Stimulated activated CD8-positive, alpha-beta memory T cell treated with anti-CD3 and anti-CD28 coated beads, Interleukin-4, amount 100 ng/mL, for 1 hour (primary cell): ENCODE measurements at places on chromosomes 6 and 20.
A peak's percentile ranks its signal among the peaks of the same experiment; 100 is the strongest.

DNA sequence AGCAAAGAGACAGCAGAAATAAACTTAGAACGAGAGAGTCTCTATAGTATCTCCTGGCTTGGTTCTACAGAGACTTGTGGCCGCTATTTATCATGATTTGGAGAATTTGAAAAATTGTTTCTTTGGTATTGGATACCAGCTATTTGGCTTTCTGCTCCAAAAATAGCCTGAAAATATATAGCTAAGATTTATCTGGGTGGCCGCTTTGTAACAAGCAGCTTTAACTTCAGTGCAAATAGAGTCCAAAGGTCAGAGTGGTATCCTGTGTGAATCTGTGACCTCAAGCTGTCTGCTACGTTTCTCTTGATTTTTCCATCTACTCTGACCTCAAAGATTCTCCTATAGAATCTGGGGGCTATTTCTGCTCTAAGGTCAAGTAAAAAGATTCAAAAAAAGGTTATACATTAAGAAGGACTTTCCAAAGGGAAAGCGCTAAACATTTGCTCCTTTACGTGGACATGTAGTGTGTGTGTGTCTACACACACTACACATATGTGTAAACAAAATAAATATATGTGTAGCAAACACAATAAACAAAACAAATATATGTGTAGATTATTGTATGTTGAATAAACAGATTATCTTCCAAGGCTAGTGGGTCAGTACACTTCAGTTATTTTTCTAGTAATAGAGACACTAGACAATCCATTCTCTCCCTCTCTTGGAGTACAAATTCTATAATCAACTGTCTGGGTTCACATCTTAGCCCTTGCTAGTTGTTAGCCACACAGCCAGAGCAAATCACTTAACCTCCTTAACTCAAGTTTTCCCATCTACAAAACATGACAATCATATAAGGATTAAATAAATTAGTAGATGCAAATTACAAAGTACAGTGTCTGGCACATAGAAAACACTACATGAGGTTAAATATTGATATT lies 40.8 kb downstream of the CHD6 start:
- no peak for DNase-seq

GRCh38 chr6:131924881-131925474 lies 26.2 kb downstream of the CCN2 start:
- no peak for DNase-seq

DNA sequence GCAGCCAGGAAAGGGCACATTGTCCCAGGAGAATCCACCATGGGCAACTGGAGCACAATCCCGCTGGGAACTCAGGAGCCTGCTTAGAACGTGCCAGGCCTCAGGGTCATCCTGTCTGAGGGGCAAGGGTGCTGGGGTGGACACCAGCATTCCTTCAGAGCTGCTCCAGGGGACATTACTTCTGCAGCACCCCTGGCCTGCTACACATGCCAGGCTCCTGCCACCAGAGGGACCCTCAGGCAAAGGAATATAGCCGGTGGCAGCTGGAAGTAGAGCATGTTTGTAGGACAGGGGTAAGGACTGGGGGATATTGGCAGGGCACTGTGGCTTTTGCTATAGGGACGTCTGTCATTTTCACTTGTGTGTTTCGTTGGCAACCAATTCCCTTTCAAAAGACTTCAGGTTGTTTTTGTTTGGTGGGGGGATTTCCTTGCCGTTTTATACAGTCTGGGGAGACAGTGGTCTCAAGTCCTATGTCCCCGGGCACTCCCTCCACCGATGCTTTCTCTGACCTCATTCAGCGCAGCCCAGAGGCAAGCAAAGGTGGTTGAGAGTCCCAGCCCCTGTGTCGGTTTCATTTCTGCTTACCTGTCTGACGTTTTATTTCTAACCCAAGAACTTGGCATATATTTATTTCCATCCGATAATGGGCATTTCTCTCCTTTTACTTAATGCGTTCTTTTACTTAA lies 130.8 kb downstream of the JPH2 start:
- DNase-seq, result peak; percentile 34

GRCh38 chr20:51423290-51423667 lies 119.2 kb downstream of the NFATC2 start:
- no peak for DNase-seq

GRCh38 chr6:124190256-124190655 lies 386.6 kb downstream of the NKAIN2 start:
- no peak for DNase-seq

GRCh38 chr20:61912665-61913422 lies 152.8 kb downstream of the TAF4 start:
- DNase-seq, result no peak

GRCh38 chr6:8995156-8995555 lies 559.8 kb upstream of the SLC35B3 start:
- no peak for DNase-seq

DNA sequence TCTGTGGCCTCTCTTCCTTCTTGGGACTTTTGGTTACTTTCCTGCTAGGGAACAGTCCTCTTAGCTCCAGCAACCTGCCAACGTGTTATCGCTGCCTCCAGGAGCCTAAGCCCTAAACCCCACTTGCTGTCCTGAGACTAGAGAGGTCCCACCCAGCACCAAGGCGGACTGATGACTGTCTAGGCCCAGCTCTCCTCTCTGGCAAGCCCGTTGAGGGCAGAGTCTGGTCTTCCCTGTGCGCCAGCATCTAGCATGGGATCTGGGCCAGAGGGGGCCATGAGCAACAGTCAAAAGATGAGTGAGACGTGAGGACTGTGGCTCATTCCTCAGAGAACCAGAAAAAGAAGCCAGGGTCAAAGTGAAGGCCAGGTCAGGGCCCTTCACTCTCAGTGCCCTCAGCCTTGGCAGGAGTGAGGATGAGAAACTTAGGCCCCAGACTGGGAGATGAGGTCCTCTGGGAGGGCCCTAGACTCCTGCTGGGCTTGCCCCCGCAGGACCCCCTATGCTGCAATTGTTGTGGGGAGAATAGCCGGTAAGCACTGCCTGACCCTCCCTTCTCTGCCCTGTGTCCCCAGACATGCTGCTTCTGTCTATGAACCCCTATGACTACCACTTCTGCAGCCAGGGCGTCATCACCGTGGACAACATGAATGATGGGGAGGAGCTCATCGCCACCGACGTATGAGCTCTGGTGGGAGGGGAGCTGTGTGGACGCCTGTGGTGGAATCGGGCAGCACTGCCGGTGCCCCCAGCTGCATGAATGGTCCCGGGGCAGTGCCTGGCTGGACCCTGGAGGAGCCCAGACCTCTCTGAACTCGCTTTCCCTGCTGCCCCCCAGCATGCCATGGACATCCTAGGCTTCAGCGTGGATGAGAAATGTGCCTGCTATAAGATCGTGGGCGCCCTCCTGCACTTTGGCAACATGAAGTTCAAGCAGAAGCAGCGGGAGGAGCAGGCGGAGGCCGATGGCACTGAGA lies 30.9 kb downstream of the MYH7B start:
- DNase-seq, result no peak

GRCh38 chr6:151962246-151962846 lies 154.9 kb downstream of the ESR1 start:
- no peak for DNase-seq

GRCh38 chr6:14393910-14394309 lies 276.3 kb downstream of the CD83 start:
- no peak for DNase-seq

DNA sequence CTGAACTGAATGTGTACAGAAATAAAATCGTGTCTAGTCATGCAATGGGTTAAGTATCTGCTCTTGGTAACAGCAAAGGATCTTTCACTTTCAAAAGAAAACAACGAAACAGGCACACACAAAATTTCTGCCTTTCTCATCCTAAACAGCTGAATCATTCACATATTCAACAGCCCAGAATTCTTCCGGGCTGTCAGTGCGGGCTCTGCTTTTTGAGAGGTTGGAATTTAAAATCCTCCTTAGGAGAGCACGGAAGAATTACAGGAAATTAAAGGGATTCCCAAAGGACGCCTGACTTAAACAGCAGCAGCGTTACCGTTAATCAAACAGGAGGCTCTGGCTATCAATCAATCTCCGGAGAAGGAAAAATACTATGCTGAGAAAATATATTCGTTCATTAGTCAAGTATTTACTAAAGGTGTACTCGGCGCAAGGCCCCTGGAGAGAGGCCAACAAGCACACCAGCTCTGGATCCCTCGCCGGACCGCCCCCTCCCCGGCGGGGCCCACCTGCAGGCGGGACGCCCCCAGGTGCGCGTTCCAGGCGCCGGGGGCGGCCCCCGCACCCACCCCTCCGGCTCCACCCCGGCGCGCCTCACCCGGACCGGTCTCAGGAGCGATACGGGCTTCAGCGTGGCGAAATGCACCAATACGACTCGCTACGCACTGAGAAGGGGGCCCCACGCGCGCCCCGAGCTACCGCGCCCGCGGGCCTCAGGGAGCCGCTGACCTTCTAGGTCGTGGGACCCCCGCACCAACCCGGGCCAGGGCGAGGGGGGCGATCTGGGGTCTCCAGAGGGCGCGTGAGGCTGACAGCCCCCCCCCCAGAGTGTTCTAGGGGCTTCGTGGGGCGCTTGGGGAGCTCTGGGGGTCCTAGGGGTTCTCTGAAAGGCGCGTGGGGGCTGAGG lies 1.0 kb downstream of the NAPB start:
- DNase-seq, result no peak

DNA sequence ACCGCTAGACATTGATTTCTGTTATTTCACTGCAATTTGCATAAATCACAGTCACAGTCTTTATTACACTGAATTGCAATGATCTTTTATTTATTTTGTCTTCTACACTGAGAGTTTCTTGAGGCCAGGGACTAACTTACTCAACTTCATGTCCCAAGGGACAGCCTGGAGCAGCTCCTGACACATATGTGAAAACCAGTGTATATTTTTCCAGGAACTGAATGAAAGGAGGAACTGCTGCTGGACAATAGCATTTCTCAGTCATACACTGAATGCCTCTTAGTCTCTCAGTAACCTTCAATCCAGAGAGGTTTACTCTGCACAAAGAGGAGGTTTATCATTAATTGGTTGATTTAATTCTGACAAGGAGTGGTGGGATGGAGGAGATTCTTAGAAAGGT lies 5.9 kb downstream of the F13A1 start:
- DNase-seq, result no peak

DNA sequence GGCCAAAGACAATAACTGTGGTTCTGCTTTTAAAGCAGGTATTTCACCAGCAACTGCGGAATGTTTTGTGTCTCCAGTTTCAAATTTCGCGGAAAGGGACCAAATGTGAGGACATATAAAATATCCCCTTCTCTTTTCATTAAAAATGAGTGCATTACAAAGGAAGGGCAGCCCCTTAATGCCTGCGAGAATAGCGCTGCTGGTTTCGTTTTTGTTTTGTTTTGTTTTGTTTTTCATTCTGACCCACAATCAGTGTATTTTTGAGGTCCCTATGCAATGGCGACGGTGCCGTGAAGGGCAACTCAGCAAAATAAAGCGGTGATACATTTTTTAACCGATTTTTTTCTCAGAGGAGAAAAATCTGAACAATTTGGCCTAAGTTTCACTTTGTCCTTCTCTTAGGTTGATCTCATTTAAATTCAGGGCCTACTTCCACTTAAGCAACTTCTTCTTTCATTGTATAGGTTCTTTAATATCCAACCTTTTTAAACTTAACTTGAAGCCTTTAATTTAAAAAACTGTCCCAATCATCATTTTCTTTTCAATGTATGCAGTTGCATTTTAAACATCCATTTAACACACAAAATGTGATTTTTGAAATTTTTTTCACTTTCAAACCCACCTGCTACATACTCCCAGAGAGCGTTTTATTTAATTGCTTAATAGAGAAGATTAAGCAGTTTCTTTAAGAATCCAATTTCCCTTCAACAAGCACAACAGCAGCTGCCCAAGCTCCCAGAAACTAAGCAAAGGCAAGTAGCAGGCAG lies 2.9 kb upstream of the HIVEP2 start:
- no peak for DNase-seq

DNA sequence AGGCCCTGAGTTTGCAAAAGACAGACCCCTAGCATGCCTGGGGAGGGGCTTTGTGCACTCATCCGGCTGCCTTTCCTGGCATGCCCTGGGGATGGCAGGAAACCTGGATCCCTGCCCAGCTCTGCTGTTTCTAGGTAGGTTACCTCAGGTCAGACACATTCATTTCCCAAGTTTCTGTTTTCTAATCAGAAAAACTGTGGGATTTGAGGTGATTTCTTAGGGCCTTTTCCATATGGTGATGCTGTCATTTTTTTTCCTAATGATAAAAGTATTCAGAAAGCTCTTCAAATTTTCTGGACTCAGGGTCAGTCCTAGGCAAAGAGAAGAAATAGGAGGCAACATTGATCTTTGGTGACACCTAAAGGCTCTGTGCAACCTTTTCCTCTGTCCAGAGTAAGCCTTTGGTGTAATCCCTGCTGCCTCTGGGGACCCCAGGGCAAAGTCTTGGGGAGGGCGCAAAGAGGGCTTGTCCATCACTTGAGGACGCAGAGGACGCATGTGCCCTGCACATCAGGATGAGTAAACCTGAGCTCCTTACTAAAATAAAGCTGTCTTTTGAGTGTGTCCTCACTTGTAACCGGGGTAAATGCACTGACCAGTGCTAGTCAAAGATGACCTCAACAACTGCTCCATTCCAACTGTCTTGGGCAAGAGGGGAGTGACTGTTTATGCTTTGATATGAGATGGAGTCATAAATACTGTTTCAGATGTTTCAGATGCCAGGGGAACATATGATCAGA lies 13.5 kb upstream of the TRAM2 start:
- no peak for DNase-seq

DNA sequence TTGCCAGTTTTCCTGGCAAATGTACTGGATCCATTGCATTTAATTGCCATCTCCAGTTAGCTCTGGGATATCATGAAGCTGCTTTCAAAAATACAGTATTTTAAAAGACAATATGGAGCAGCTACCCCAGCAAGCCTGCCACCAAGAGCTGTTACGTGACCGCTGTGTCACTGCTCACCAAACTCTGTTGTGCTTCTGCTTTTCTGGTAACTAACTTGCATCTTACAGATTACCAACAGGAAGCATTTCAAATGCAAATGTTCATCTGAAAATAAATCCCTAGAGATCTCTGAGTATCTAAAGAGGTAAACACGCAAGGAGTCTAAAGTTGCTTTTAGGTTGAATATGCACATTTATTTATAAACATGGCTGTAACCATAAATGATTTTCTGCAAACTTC lies 1008.3 kb downstream of the KIF16B start:
- no peak for DNase-seq

- DNase-seq, result no peak
Measured at GRCh38 chr6:105884426-105884825, 201.7 kb upstream of the PRDM1 start.

GRCh38 chr6:114605656-114606055 lies 262.8 kb upstream of the HS3ST5 start:
- DNase-seq, result no peak

DNA sequence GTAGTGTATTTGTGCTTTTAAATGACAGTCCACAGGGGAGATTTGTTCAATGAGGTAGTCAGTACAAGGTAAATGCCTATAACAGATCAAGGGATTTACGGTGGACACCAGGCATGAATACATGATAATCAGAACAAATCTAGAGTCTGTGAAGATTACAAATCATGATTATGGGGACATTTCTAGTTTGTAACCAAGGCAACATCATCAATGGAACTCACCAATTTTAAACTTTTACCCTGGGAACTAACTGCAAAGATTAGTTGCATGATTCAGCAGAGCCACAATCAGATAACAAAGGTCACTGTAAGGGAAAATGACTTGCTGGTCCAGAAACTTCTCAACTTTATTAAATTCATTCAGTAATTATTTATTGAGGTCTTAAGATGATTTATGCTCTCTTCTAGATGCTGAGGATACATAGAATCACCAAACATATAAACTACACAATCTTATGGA lies at the start of gene CRISP1:
Gene CRISP1 (minus strand): TSS at position 51 of the 459 bp plus-strand sequence. CDS start 9,135 bp downstream, outside the sequence.
- DNase-seq, result no peak
